Activated CD4-positive, CD25-positive, alpha-beta regulatory T cell treated with anti-CD3 and anti-CD28 coated beads, Interleukin-2, amount 50 U/mL, for 72 hours (primary cell): ENCODE measurements at places on chromosomes 7 and 10.

DNA sequence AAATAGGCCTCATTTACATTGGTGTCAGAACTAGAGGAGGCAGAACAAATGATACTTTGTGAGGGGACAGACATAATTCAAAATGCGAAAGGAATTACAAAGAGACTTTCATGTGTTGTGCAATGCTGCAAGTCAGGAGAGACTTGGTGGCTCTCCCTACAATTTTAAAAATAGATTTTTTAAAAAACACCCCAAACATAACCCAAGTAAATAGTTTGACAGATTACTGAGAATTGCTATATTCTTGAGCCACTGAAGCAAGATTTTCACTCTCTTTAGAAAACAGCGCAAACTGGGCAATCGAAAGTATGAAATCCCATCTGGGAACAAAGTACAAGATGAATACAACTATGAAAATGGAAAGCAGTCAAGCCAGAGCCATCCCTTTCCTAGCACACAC lies 126.3 kb upstream of the NPY start:
- DNase-seq: no peak

- DNase-seq: no peak
Observed at GRCh38 chr10:6924166-6924565, 344.1 kb upstream of the PRKCQ start.

- DNase-seq: no peak
Observed at GRCh38 chr7:85356916-85357315, 170.1 kb upstream of the SEMA3D start.

- DNase-seq: no peak
Observed at GRCh38 chr7:47953822-47954221, 5.6 kb upstream of the PKD1L1 start.

GRCh38 chr10:58275261-58275660 lies 6.3 kb downstream of the CISD1 start:
- no peak for DNase-seq

- no peak for DNase-seq
Observed at GRCh38 chr7:135095450-135095849, 52.4 kb upstream of the TMEM140 start.

GRCh38 chr10:94282369-94282768 lies 80.4 kb downstream of the NOC3L start:
- DNase-seq: no peak

DNA sequence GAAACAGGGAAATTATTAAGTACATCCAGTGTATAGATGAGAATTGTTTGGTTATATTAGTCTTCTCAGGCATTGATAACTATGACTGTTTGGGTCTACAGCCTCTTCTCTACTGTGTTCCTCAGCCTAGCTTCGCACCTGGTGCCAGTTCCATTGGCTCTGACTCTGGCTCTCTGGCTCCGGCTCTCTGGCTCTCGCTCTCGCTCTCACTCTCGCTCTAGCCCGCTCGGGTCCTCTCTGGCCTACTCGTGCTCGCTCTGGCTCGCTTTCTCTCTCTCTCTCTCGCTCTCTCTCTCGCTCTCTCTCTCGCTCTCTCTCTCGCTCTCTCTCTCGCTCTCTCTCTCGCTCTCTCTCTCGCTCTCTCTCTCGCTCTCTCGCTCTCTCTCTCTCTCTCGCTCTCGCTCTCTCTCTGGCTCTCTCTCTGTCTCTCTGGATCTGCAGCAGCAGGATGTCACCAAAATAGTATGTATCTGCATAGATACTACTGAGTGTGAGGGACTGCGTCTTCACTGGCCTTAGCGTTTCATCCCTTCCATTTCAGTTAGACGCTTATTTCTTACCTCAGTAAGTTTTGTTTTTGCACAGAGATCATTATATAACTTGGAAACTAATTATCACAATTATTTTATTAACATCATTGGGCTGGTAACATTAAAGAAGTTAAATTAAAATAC lies 6.5 kb upstream of the SSBP1 start:
- no peak for DNase-seq

- no peak for DNase-seq
Observed at GRCh38 chr10:62015994-62016393, 114.5 kb downstream of the ARID5B start.

DNA sequence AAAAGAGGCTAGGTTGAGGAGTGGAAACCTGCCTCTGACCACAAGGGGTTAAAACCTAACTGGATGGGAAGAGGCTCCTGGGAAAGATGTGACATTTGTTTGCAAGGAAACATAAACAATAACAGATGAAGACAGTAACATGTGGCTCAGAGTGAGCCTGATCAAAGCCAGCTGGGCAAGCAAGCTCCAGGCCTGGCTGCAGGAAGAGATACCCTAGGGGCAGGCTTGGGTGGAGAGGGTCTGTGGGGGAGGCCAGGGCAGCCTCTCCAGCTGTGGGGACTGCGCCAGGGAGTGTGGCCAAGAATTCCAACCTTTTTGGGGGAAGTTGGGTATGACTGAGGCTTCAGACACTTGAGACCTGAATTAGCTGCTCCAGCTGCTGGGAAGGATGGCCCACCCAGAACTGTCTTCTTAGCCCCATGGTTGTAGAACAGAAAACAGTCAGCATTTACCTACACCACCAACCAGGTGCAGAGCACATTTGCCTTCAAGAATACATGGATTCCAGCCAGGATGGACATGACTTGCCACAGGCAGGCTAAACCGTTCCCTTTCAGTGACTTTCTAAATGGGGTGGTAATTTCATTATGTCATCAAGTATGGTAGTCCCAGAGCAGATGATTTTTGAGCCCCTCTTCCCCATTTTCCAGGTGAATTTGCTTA lies 10.4 kb upstream of the FAM170B start:
- no peak for DNase-seq

DNA sequence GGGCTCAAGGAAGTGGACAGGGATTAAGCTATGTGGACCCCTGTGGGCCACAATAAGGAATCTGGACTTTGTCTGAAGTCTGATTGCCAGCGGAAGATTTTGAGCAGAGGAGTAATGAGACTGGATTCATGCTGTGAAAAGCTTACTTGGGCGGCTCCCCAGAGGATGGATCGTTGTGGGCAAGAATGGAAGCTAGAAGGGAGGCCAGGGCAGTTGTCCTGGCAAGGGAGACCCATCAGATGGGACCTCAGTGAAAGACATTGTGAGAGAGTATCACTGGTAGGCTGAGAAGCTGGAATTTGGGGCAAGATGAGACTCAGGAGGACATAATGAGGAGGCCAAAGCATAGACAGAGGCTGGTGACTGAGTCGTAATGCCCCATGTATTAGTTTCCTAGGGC lies 15.6 kb downstream of the ABCC2 start:
- DNase-seq: no peak

GRCh38 chr7:155269766-155270585 lies 27.7 kb upstream of the INSIG1 start:
- DNase-seq: no peak

- no peak for DNase-seq
Observed at GRCh38 chr10:78626471-78626870, 442.3 kb upstream of the ZMIZ1 start.
